ENCODE measurements at places on chromosomes 5 and 9.

DNA sequence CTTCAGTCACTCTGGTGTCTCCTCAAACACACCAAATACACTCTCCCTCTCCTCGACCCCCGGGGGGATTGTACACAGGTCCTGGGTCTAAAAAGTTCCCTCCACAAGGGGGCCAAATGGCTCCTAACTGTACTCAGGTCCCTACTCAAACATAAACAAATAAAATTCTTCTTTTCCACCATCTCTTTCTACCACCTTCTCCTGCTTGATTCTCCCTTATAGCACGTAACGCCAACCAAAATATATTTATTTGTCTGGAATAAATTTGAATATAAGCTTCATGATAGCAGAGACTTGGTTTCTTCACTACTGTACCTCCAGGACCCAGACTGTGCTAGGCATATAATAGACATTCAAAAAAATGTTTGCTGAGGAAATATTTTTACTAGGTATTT, 21.4 kb downstream of the ZNF608 start:
- no peak for DNase-seq

DNA sequence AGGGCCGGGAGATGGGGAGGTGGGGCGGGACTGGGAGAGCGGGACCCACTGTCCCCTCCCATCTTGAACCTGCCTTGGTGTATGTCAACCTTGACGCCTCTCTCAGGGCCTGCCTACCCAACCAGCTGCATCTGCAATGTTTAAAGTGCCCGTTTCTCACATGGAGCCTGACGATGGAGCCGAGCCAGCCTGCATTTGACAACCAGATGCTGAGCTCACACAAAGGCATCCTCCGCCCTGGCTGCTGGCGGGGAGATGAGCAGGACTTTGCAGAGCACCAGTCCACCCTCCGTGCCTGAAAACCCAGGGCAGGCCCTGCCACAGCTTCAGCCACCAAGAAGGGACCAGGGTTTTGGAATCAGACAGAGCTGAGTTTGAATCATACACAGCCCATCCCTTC, 141.1 kb upstream of the SMIM23 start:
- DNase-seq, result no peak

- no peak for DNase-seq
Observed at GRCh38 chr5:2863675-2864433, 112.4 kb upstream of the IRX2 start.

GRCh38 chr9:1598270-1598669, 416.9 kb upstream of the SMARCA2 start:
- no peak for DNase-seq

GRCh38 chr5:119285070-119285916, 70.5 kb upstream of the TNFAIP8 start:
- no peak for DNase-seq

DNA sequence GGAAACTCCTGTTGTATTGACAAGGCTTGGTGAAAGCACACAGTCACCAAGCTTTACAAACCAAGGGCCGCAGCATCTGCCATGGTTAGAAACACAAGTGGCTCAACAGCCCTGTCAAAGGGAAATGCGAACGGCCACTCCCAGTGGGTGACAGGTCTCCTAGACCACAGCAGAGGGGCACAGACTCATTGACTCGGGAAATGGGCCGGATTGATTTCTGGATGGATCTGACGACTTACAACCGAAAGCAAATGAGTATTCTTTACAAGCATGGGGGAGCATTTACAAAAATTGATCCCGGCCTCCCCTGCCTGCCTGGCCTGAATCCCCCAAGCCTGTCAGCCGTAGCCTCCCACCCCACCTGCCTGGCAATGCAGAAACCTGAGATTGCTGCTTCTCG, 48.2 kb downstream of the ADAMTS2 start:
- no peak for DNase-seq

GRCh38 chr9:128554155-128554862, 1.9 kb downstream of the SPTAN1 start:
- no peak for DNase-seq

Data from GOT3 (cell line).